Dorsolateral prefrontal cortex (tissue), 122 donors: ENCODE measurements at places on chromosomes 3 and 15.

DNA sequence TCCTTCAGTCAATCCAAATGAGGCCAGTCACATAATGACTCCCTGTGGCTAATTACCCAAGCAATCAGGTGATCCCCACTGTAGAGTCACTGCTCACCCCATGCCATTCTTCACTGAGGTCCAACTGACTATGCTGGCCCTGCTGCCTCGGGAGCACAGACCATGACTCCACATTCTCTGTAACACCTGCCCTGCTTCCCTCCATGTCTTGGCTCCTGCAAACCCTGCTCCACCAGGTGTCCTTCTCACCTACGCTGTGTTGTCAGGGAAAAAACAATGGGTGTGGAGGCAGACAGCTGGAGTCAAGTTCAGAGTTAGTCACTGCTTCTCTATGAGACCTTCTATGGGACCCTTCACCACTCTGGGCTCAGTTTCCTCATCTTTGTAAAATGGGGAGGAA, 6.1 kb upstream of the SFMBT1 start:
- no peak for DNase-seq

DNA sequence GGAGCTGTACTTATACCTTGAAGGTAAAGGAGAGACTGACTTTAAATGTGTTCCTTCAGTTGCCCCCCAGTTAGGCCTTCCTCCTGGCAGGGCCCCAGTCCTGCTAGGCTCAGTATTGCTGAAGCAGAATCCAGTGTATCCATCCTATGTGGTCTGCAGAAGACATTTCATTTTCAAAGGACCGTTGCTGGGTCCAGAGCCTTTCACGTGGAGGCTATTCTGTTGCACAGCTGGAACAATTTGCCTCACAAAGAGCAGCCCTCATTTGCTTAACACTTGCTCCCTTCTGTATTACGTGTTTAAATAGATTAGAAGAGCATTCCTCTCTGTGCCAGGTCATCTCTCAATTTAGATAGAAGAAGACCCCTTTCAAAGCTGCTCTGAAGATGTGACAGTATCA, 78.9 kb upstream of the CFAP20DC start:
- no peak for DNase-seq

DNA sequence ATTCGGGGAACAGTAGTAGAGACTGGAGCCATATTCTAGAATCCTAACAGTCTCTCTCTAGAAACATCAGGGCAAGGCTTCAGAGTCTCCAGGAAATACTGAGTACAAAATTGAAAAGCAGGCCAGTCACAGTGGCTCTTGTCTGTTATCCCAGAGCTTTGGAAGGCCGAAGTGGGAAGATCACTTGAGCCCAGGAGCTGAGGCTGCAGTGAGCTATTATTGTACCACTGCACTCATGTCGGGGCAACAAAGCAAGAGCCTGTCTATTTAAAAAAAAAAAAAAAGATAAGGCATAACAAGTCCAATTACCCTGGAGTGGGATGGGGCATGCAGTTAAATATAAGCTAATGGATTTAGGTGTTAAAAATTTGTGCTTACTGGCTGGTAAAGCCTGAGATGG, 79.0 kb downstream of the SEMA6D start:
- DNase-seq = no peak

DNA sequence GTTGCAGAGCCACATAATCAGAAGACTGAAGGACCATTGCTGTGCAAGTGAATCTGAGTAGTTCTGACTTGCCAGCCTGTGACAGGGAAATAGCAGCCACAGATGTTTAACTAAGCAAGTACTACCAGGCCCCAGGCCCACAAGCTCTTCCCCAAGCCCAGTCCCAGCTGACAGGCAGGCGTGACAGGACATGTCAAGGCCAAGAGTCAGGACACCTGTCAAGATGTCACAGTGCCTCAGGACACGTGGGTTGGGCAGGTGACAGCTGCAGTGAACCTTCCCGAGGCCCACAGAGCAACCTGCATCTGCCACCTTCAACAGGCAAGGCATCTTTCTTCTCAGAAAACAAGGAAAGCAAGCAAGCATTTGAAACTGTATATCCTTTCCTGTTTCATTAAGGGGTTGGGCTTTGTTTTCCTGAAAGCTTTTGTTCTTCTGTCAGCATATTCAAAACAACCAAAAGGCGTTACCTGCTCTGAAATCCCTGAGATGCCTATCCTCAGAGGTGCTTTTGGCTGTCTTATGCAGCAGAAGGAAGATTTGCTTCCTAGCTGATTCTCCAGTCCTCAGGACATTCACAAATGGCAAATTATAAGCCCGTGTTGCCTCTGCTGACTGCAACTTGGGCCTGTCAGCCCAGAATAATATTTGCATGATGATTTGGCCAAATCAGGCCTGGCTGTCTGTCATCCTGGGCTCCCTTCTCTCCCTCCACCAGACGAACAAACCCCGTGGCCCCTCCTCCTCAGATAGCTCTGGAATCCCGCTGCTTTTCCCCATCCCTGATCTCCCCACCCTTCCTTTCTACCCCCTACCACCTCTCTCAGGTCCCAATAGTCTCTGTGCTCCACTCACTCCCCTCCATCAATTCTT, 171.8 kb upstream of the WNT5A start:
- no peak for DNase-seq

- no peak for DNase-seq
These were observed 30.2 kb upstream of the FURIN start for GRCh38 chr15:90838139-90838538.

DNA sequence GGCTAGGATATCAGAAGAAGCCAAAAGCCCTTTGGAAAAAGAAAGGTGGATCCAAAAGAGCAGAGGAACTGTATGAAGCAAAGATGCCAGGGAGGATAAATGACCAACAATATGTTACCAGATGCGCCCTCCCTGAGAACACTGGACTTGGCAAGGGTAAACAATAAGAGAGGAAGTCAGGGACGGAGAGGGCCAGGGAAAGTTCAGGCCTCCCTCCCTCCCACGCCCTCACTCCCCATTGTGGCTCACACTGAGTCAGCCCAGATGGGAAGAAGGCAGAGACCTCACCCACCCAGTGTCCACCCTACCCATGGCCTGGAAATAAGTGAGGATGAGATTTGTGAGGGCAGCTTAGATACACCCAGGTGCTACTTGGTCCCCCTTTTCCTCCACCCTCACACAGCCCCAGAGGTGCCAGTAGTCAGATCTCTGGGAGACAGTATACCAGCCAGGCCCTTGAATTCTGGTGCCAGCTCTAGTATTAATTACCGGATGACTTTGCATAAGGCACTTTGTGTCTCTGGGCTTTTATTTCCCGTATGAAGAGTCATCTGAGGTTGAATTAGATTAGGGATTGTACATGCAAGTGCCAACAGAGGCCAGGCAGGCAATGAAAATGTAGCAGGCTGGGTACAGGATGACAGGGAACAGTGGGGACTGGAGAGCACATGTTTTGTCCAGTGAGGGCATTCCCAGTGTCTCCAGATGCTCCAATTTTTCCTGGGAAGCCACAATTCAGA, 35.1 kb upstream of the FRMD4B start:
- no peak for DNase-seq

DNA sequence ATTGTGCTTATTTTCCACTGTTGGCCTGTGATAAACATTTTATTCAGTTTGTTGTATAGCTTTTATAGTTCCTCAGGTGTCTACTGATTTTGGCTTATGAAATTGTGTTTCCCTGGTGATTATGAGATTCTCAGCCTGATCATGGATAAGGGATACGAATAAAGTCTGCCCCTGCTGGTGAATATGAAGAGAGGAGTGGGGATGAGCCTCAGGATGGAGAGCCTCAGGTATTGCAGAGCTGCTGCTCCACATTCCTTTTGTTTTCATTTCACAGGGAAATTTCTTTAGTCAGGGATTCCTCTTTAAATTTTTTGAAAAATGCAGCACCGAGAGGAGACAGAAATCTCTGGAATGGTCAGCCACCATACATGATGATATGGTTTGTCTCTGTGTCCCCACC, 14.7 kb upstream of the RAB6B start:
- DNase-seq = no peak

DNA sequence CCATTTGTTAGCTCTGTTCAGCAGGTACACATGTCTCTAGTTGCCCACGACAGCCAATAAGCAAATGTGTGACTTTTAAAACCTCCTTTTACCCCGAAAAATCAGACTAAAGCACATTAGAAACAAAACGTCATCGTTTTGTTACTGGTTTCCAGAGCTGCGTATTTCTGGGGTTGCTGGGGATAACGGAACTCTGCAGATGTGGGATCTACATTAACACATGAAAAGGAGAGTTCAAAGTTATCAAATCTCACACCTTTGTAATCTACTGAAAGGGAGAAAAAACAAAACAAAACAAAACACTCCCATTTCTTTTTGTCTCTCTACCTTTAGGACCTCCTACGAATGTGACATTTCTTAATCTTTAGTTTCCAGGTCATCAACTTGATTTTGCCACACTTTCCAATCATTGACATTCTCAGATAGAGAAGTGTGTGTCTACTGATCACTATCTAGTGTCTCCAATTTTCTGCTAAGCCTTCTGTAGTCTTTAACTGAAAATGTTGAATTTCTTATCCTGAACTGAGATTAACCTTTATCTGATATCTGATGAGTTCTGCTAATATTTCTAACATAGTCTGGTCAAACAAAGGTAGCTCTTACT, 93.0 kb upstream of the TSPAN3 start:
- DNase-seq = no peak
